Activated naive CD4-positive, alpha-beta T cell treated with anti-CD3 and anti-CD28 coated beads for 36 hours (primary cell): ENCODE measurements at places on chromosomes 16 and 17. TPM values are rescaled to one million over a fixed set of nuclear protein-coding genes. Genes with fewer than 3 reads are reported as not detected.

The CSF3 gene
- total RNA-seq, result not detected

The EVPL gene
- 0.14 TPM for total RNA-seq

The CACNG1 gene
- total RNA-seq, result not detected

The NPIPA3 gene
- 1.9 TPM for total RNA-seq

The CDH5 gene
- total RNA-seq, result not detected

GRCh38 chr16:89869911-89870310, 3.5 kb upstream of the TCF25 start:
- no peak for DNase-seq
- no peak overlapping the region for H3K4me3 ChIP-seq
- peaks cover 9% of the 10 kb centered on the region for H3K4me1 ChIP-seq
- no peak overlapping the region for H3K27ac ChIP-seq
- H3K27me3 ChIP-seq, result no peaks in the 10 kb centered on the region

DNA sequence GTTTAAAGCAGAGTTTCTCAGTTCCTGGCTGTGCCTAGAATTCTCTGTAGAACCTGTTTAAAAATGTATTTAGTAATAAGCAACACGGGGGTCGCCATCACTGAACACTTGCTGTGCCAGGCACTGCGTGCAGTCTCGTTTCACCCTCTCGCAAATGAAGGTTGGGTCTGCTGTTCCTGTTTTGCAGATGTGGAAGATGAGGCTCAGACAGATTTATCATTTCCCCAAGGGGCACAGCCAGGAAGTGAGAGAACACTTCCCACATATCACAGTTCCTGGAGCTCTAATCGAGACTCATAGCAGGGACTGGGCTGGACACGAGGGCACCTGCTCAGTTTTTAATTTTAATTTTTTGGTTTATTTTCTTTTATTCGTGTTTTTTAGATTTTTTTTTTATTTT, 122.7 kb downstream of the ABCC6 start:
- H3K27me3 ChIP-seq, result no peaks in the 10 kb centered on the region
- no peaks in the 10 kb centered on the region for H3K4me1 ChIP-seq
- no peak overlapping the region for H3K4me3 ChIP-seq

DNA sequence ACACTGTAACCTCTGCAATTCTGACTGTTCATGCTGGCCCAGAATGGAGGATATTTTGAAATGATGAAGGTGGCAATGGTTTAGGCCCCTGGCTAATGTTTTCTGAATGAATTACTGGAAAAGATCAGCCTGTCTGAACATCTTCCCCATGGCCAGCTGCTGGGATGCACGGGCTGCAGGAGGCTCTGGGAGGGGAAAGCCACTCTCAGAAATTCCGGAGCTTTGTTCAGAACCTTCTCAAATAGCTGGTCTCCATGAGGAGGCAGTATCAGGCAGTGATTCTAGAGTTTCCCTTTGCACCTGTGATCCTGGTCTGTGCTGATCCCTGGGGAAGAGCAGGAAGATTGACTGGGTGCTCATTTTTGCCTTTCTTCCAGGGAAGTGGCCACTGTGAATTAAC, 5.0 kb downstream of the SLC6A2 start:
- H3K36me3 ChIP-seq, result no peaks in the 10 kb centered on the region

DNA sequence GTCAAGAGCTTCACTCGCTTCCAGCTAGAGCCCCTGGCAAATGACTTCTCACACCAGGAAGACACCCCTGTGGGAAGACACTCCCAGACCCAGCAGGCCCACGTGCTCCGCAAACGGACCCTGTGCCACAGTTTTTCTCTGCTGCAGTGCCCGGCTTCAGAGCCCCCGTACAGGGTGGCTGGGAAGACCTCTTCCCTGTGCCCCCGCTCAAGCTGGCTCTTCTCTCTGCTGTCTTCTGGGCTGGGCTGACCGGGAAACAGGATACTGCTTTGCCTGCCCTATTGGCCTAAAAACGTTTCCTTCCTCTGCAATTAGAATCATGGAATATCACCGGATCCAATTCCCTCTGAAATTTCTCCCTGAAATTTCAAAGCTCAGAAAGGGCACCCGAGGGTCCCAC, 63.7 kb upstream of the CRHR1 start:
- DNase-seq, result no peak
- H3K4me3 ChIP-seq, result no peak overlapping the region
- no peaks in the 10 kb centered on the region for H3K36me3 ChIP-seq
- H3K27me3 ChIP-seq, result peaks cover 21% of the 10 kb centered on the region
- no peaks in the 10 kb centered on the region for H3K4me1 ChIP-seq

DNA sequence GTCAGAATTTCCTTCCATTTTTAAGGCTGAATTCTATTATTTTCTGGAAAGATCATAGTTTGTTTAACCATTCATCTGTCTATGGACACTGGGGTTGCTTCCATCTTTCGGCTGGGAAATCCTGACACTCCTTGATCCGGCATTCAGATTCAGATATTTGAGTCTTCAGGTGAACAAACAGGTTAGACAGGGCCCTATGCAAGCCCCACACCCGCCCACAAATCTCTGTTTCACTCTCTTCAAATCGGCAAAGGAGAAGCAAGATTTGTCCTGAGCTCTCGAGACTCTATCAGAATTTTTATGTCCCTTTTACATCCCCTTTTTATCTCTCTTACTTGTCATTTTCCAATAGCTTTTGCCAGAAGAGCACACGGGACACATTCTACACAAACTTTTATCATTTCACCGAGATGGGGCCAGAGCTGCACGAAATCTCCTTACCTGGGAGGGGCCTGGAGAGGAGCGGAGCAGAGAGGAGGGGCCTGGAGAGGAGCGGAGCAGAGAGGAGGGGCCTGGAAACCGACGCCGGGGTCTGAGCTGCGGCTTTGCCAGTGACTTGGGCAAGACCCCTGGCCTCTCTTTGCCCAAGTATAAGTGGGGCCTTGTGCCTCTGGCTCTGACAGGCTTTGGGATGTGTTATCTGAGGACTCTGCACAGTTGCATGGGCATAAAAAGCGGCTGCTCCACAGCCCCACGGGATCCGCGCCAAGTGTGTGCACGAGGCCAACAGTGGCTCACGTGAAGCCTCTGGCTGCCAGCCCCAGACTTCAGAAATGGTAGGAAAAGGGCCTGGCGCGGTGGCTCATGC, 54.3 kb upstream of the RBFOX3 start:
- no peaks in the 10 kb centered on the region for H3K36me3 ChIP-seq
- H3K27me3 ChIP-seq, result peaks cover 36% of the 10 kb centered on the region
- no peak for DNase-seq
- no peak overlapping the region for H3K4me3 ChIP-seq

GRCh38 chr17:83186751-83187421, 107.5 kb downstream of the METRNL start:
- H3K27ac ChIP-seq, result no peak overlapping the region
- no peaks in the 10 kb centered on the region for H3K4me1 ChIP-seq
- H3K36me3 ChIP-seq, result no peaks in the 10 kb centered on the region

- peaks cover 2% of the 10 kb centered on the region for H3K4me1 ChIP-seq
- H3K36me3 ChIP-seq, result no peaks in the 10 kb centered on the region
- H3K27ac ChIP-seq, result no peak overlapping the region
- H3K4me3 ChIP-seq, result peak overlapping the region; percentile 83
- DNase-seq, result no peak
- H3K27me3 ChIP-seq, result peaks cover 4% of the 10 kb centered on the region
Observed at GRCh38 chr17:44775838-44776621, 17.2 kb downstream of the ADAM11 start.

- no peak for DNase-seq
- no peak overlapping the region for H3K4me3 ChIP-seq
- no peaks in the 10 kb centered on the region for H3K27me3 ChIP-seq
- no peak overlapping the region for H3K27ac ChIP-seq
- no peaks in the 10 kb centered on the region for H3K36me3 ChIP-seq
Observed at GRCh38 chr17:74337834-74338500, 11.9 kb downstream of the KIF19 start.

- H3K4me3 ChIP-seq, result no peak overlapping the region
- H3K27me3 ChIP-seq, result no peaks in the 10 kb centered on the region
- DNase-seq, result no peak
Observed at GRCh38 chr16:51172368-51172767, 21.3 kb upstream of the SALL1 start.

- DNase-seq, result no peak
- H3K4me3 ChIP-seq, result no peak overlapping the region
- H3K27me3 ChIP-seq, result no peaks in the 10 kb centered on the region
- no peaks in the 10 kb centered on the region for H3K4me1 ChIP-seq
Observed at GRCh38 chr17:80920441-80920840, 71.2 kb upstream of the CHMP6 start.

- no peak overlapping the region for H3K4me3 ChIP-seq
- peaks cover 14% of the 10 kb centered on the region for H3K4me1 ChIP-seq
- no peak for DNase-seq
- H3K36me3 ChIP-seq, result peaks cover 12% of the 10 kb centered on the region
- H3K27me3 ChIP-seq, result no peaks in the 10 kb centered on the region
Observed at GRCh38 chr17:48139944-48140343, 32.4 kb downstream of the SNX11 start.

DNA sequence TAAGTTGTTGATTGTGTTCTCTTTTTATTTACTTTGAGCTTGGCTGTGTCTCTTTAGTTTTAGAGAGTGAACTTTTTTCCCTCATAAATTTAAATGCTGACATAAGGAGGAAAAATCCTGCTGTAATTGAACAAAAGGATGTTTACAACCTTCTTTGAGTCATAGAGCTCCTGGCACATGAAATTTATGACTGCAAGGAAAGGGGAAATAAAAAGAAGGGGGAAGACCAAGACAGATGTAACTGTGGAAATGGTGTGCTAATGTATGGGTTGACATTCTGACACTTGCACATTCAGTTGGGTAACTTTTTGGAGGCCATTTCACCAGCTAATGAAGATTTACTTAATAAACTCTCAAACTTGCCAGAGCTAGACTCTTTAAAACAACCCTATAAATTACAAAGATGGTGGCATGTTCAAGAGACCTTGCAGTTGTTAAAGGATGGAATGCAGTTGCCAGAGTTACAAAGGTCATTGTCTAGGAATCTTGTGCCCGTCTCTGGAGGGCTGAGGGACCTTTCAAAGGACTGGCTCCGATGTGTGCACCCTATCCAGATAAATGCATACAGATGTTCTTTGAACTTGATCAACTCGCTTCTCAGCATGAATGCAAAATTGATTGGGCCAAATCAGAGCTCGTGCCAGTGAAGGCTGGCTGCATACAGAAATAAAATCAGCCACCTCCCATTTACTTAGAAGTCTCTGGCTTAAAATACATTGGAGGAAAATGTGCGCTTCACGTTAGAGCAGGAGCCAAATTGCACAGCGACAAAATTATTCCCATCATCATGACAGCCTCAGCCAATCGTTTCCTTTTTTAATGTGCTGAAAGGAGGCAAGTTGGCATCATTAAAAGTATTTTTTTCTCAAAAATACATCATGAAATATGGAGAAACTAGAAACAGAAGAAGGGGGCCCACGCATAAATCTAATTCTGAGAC, 289.0 kb upstream of the XYLT1 start:
- no peaks in the 10 kb centered on the region for H3K4me1 ChIP-seq
- DNase-seq, result no peak
- H3K36me3 ChIP-seq, result no peaks in the 10 kb centered on the region
- H3K4me3 ChIP-seq, result no peak overlapping the region
- no peak overlapping the region for H3K27ac ChIP-seq

DNA sequence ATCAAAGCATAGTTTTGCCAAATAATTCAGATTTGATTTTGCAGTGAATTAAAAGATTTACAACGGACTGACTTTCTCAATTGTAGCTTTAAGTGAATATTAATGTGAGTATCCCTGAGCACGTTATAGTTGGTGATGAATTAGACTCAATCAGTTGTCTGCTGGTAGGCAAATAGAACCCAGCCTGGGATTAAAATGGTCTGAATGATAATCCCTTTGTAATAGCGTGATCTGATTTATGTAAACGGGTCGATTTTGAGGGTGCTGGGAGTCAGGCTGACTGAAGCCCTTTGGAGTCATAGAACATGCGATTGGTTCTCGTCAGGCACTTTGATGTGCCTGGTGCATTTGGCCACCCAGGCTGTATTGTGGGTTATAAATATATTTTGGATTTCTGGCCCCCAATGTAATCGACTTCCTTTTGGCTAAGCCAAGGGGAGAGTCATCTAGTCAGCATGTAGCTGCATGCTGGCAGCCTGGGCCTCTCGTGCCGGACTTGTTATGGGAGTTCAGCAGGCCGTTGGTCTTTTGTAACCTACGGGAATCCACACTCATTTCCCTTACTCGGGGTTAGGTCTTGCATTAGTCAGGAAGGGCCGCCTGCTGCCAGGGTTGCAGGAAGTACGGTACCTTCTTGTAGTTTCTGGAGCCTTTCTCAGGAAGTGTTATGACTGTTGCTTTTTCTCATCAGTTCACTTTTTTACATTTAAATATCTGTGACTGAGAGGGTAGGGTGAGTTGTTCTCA, 5.4 kb downstream of the PGS1 start:
- H3K27me3 ChIP-seq, result no peaks in the 10 kb centered on the region
- peaks cover 54% of the 10 kb centered on the region for H3K36me3 ChIP-seq
- H3K4me3 ChIP-seq, result peak overlapping the region; percentile 70
- H3K4me1 ChIP-seq, result peaks cover 96% of the 10 kb centered on the region
- peak overlapping the region; percentile 99 for H3K27ac ChIP-seq

DNA sequence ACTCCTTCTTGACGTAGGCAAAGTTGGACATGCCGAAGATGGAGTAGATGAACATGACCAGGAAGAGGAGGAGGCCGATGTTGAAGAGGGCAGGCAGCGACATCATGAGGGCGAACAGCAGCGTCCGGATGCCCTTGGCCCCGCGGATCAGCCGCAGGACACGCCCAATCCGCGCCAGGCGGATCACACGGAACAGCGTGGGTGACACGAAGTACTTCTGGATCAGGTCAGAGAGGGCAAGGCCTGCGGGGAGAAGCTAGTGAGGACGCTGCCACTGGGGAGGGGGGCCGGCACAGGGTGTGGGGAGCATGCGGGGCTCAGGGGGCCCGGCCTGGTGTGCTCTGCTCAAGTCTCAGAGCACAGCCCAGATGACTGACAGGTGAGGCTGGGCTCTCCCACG, 9.6 kb upstream of the CD79B start:
- no peaks in the 10 kb centered on the region for H3K27me3 ChIP-seq
- H3K4me1 ChIP-seq, result peaks cover 7% of the 10 kb centered on the region

DNA sequence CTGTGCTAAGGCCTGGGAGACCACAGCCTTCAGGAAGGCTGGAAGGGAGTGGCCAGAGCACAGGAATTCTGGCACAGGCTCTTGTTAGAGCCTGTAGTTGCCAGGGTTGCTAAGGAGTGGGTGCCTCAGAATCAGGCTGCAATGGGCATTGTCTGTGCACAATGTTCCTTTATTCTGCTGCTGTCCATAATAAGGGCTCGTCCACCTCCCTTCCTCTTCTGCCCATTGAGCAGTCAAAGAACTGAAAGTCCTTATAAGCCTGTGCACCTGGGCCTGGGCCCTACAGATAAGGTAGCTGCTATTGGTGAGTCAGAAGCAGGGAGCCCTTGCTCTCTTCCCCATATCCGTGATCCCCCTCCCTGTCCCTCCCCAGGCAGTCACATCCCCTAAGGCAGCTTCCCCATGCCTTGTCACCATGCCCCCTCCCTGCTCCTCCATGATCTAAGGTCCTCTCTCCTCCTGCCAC, 5.4 kb upstream of the CNGB1 start:
- no peaks in the 10 kb centered on the region for H3K27me3 ChIP-seq
- DNase-seq, result no peak
- no peaks in the 10 kb centered on the region for H3K4me1 ChIP-seq
- H3K27ac ChIP-seq, result no peak overlapping the region
- H3K4me3 ChIP-seq, result no peak overlapping the region
